ENCODE measurements at places on chromosomes 2 and 18.

DNA sequence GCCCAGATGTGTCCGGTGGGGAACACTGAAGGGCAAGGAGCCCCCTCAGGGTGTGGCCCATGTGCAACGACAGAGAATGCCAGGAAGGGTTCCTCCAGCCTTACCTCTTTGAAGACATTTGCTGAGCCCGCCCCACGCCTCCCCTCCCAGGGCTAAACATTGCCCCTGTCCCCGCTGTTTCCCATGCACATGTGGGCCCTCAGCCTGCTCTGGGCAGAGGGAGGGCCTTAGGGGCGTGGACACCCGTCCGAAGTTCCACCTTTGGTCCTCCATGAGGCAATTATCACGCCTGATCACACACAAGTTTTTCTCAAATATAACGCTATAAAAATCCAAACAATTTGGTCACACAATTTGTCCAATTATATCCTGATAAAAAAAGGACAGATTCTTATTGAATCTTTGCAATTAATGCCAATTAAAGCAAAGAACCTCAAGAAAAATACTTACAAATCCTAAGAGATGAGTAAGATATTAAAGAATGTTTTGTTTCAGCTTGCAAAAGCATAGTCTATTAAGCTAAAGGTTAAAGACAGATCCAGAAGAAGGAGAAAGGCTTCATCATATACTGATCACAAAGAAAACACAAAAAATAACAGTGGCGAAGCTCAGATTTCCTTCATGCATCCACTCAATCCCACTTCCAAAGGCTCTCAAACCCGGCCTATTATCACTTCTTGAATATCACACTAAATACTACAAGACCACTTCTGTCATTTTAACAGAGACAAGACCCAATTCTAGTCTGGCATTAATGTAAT, 55.2 kb upstream of the LDLRAD4 start:
- H3K27ac ChIP-seq, result no peak overlapping the region
- H3K4me3 ChIP-seq, result no peak overlapping the region
- no peaks in the 10 kb centered on the region for H3K27me3 ChIP-seq
- no peaks in the 10 kb centered on the region for H3K4me1 ChIP-seq
- no peak for DNase-seq

DNA sequence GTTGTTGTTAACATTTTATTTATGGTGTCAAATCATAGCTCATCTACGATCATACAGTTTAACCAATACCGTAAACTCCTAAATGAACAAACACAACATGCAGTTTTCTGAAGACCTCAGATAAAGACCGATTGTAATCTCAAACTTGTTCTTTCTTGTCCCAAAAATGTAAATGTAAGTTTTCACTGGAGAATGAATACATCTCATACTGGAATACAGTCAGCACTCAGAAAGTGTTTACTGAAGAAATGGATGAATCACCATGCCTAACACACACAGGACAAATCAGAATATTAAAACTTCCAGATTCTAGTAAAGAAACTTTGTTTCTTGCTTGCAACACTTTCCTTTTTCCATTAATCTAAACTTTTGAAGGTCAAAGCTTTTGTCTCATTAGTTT, 380.5 kb downstream of the DLGAP1 start:
- H3K4me3 ChIP-seq, result no peak overlapping the region
- no peaks in the 10 kb centered on the region for H3K27me3 ChIP-seq
- DNase-seq, result no peak
- H3K4me1 ChIP-seq, result no peaks in the 10 kb centered on the region
- H3K27ac ChIP-seq, result no peak overlapping the region
- H3K36me3 ChIP-seq, result no peaks in the 10 kb centered on the region

GRCh38 chr2:23625726-23626125, 240.7 kb downstream of the KLHL29 start:
- no peak overlapping the region for H3K4me3 ChIP-seq
- no peaks in the 10 kb centered on the region for H3K4me1 ChIP-seq
- no peak overlapping the region for H3K27ac ChIP-seq

GRCh38 chr2:98470851-98471255, 26.2 kb downstream of the INPP4A start:
- no peak overlapping the region for H3K4me3 ChIP-seq
- no peaks in the 10 kb centered on the region for H3K27me3 ChIP-seq
- no peak overlapping the region for H3K27ac ChIP-seq
- H3K36me3 ChIP-seq, result no peaks in the 10 kb centered on the region
- peaks cover 11% of the 10 kb centered on the region for H3K4me1 ChIP-seq

GRCh38 chr2:78077633-78078032, 555.5 kb upstream of the LRRTM4 start:
- no peak for DNase-seq
- no peaks in the 10 kb centered on the region for H3K27me3 ChIP-seq
- H3K36me3 ChIP-seq, result no peaks in the 10 kb centered on the region
- no peak overlapping the region for H3K4me3 ChIP-seq
